ENCODE measurements at places on chromosomes 16 and 17. TPM values are rescaled to one million over a fixed set of nuclear protein-coding genes. Genes with fewer than 3 reads are reported as not detected.

- no peaks in the 10 kb centered on the region for H3K36me3 ChIP-seq
- H3K4me3 ChIP-seq: no peak overlapping the region
- H3K27me3 ChIP-seq: no peaks in the 10 kb centered on the region
- H3K27ac ChIP-seq: no peak overlapping the region
- no peaks in the 10 kb centered on the region for H3K4me1 ChIP-seq
- no peak for DNase-seq
Measured at GRCh38 chr17:41199421-41200078, 9.9 kb downstream of the KRTAP9-1 start.

DNA sequence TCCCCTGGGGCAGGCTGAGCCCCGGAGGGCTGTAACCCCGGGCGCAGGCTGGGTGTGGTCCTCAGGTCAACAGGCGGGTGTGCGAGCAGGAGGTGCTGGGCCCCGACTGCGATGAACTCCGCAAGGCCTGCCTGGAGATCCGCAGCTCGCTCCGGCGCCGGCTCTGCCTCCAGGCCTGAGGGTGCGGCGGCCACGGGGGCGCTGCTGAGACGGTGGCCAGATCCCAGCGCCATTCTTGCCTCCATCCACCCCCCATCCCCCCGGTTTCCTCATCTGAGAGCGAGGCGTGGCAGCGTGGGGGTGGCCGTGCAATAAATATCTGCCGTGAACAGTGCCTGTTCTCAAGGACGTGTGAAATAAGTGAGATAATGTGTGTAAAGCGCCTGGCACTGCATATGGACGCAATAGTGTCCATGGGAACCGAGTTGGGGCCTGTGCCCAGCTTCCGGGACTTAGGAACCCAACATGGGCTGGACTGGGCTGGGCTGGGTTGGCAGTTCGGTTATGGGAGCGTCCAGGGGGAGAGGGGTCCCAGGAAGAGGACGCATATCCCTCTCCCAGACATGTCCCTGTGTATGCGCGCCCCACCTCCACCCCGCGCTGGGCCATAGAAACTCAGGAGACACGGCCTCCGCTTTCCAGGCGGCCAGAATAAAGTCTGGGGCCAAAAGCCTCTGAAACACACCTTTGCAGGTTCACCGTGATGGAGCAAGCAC, 15.0 kb downstream of the ZNF213 start:
- peak; percentile 83 for DNase-seq
- peaks cover 3% of the 10 kb centered on the region for H3K36me3 ChIP-seq
- peak overlapping the region; percentile 86 for H3K27ac ChIP-seq
- peak overlapping the region; percentile 85 for H3K4me3 ChIP-seq

- DNase-seq: no peak
- peaks cover 40% of the 10 kb centered on the region for H3K4me1 ChIP-seq
- H3K4me3 ChIP-seq: no peak overlapping the region
- H3K36me3 ChIP-seq: no peaks in the 10 kb centered on the region
Measured at GRCh38 chr17:65184235-65184959, 47.2 kb downstream of the RGS9 start.

DNA sequence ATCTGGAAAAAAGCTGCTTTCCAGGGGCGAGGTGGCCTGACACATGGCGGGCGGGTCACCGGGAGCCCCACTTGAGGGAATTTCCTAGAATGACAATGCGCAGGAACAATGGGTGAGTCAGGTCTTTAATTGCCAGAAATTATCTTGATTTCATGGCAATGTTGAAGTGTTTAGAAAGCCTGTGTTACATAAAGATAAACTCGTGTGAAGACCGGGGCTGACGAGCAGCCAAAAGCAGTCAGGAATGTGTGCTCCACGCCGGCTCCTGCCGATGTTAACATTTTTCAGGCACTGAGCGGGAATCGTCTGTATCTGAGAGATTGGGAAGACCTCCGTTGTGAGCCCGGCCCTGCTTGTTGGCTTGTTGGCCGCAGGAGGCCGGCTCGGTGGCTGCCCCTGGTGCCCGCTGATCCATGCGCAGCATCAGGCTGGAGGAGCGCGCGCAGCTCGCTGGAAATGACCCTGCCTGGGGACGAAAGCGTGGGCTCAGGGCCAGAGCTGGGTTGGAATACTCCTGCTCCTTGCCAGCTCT, 353.1 kb downstream of the FOXL1 start:
- H3K4me3 ChIP-seq: no peak overlapping the region
- H3K36me3 ChIP-seq: no peaks in the 10 kb centered on the region
- peaks cover 1% of the 10 kb centered on the region for H3K4me1 ChIP-seq
- DNase-seq: no peak

DNA sequence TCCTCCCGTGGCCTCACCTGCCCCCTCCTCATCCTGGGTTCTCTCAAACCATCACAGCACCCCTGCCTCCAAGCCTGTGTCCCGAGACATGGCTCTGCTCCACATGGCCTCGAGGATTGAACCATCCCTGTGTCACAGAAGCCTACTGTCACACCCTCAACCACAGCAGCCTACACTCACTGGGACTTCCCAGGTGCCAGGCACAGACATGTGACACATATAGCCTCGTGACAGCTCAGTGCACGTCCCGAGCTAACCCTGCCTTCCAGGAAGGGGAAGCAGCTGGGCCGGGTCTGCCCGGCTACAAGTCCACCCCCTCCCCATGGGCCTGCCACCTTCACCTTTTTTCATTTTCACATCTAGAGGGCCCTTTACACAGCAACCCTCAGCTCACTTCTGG, 238.3 kb downstream of the CPPED1 start:
- DNase-seq: peak; percentile 35
- H3K4me1 ChIP-seq: peaks cover 27% of the 10 kb centered on the region
- no peaks in the 10 kb centered on the region for H3K27me3 ChIP-seq
- H3K27ac ChIP-seq: peak overlapping the region; percentile 31

GRCh38 chr16:52783616-52784015, 236.7 kb upstream of the TOX3 start:
- H3K27me3 ChIP-seq: peaks cover 2% of the 10 kb centered on the region
- H3K4me1 ChIP-seq: no peaks in the 10 kb centered on the region
- H3K27ac ChIP-seq: no peak overlapping the region
- no peak overlapping the region for H3K4me3 ChIP-seq
- no peak for DNase-seq
- H3K36me3 ChIP-seq: no peaks in the 10 kb centered on the region

- no peak for DNase-seq
- no peak overlapping the region for H3K4me3 ChIP-seq
- no peaks in the 10 kb centered on the region for H3K36me3 ChIP-seq
- no peaks in the 10 kb centered on the region for H3K27me3 ChIP-seq
- no peak overlapping the region for H3K27ac ChIP-seq
Measured at GRCh38 chr16:57643147-57643874, 14.9 kb downstream of the ADGRG1 start.

DNA sequence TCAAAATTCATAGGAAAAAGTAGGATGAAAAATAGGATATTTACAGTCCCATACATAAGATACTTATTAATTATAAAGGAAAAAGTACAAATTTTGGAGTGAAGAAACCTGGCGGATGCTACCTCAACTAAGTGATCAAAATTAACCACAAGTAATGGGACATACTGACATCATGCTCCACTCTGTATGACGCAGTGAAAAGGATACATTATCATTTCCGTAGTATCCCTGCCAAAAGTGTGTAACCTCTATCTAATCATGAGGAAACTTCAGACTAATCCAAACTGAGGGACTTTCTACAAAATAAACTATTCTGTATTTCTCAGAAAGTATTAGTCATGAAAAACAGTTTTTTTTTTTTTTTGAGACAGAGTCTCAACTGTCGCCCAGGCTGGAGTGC, 60.5 kb downstream of the TRIM37 start:
- H3K4me1 ChIP-seq: no peaks in the 10 kb centered on the region
- no peaks in the 10 kb centered on the region for H3K27me3 ChIP-seq
- H3K4me3 ChIP-seq: no peak overlapping the region
- H3K36me3 ChIP-seq: peaks cover 30% of the 10 kb centered on the region
- DNase-seq: no peak

- H3K27me3 ChIP-seq: no peaks in the 10 kb centered on the region
- peaks cover 12% of the 10 kb centered on the region for H3K36me3 ChIP-seq
- H3K27ac ChIP-seq: no peak overlapping the region
- peaks cover 38% of the 10 kb centered on the region for H3K4me1 ChIP-seq
- no peak for DNase-seq
- no peak overlapping the region for H3K4me3 ChIP-seq
Measured at GRCh38 chr17:59149051-59149450, 5.9 kb downstream of the SKA2 start.

- no peaks in the 10 kb centered on the region for H3K27me3 ChIP-seq
- H3K4me3 ChIP-seq: no peak overlapping the region
- peaks cover 31% of the 10 kb centered on the region for H3K4me1 ChIP-seq
- peaks cover 42% of the 10 kb centered on the region for H3K36me3 ChIP-seq
- DNase-seq: no peak
Measured at GRCh38 chr17:80807882-80808281, 183.8 kb upstream of the CHMP6 start.

DNA sequence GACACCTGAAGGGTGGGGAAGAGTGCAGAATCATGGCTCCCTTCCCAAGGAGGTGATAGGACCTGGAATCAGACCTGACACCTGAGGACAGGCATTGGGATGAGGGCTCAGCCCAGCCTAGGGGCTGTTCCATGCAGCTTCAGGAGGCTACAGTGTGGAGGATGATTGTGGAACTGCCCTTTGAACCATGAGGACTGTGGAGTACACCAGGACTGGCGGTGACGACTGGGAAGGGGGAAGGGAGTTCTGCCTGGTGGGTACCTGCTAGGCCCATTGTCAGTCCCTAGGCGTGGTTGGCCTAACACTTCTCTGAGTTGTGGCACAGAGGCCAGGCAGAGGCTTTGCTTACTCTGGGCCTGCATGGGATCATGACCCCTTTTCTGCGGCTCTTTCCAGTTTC, 76.1 kb downstream of the MPRIP start:
- no peaks in the 10 kb centered on the region for H3K27me3 ChIP-seq
- no peak overlapping the region for H3K4me3 ChIP-seq
- DNase-seq: no peak
- H3K36me3 ChIP-seq: peaks cover 2% of the 10 kb centered on the region
- peaks cover 88% of the 10 kb centered on the region for H3K4me1 ChIP-seq

GRCh38 chr16:71524566-71525553, 1.4 kb upstream of the CHST4 start:
- H3K27me3 ChIP-seq: peaks cover 21% of the 10 kb centered on the region
- no peak overlapping the region for H3K27ac ChIP-seq
- peaks cover 6% of the 10 kb centered on the region for H3K4me1 ChIP-seq
- no peak overlapping the region for H3K4me3 ChIP-seq

DNA sequence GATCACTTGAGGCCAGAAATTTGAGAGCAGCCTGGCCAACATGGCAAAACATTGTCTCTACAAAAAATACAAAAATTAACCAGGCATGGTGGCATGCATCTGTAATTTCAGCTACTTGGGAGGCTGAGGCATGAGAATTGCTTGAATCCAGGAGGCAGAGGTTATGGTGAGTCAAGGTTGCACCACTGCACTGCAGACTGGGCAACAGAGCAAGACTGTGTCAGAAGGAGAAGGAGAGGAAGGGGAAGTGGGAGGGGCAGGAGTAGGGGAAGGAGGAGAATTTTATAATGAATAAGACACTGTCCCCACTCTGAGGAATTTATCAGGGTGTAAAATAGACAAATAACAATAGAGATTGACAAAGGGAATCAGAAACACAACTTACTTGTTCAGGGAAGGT, 440.6 kb upstream of the DYNLRB2 start:
- H3K27ac ChIP-seq: no peak overlapping the region
- no peaks in the 10 kb centered on the region for H3K4me1 ChIP-seq
- no peak overlapping the region for H3K4me3 ChIP-seq
- H3K27me3 ChIP-seq: peaks cover 6% of the 10 kb centered on the region

DNA sequence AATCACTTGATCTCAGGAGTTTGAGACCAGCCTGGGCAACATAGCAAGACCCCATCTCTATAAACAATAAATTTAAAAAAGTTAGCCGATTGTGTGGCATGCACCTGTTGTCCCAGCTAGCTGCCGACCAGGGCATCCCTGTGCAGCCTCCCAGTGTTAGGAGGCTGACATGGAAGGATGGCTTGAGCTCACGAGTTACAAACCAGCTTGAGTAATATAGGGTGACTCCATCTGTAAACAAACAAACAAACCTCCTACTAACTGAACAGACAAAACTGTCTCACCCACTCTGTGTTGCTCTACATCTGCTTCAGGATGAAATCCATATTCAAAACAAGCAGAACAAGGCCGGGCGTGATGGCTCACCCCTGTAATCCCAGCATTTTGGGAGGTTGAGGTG, 6.9 kb upstream of the PRSS27 start:
- H3K27ac ChIP-seq: no peak overlapping the region
- H3K4me1 ChIP-seq: peaks cover 3% of the 10 kb centered on the region
- no peak overlapping the region for H3K4me3 ChIP-seq
- H3K27me3 ChIP-seq: peaks cover 3% of the 10 kb centered on the region
- no peaks in the 10 kb centered on the region for H3K36me3 ChIP-seq

GRCh38 chr16:81581107-81581506, 136.5 kb downstream of the CMIP start:
- H3K36me3 ChIP-seq: no peaks in the 10 kb centered on the region
- no peak for DNase-seq
- no peak overlapping the region for H3K4me3 ChIP-seq
- no peaks in the 10 kb centered on the region for H3K27me3 ChIP-seq
- H3K27ac ChIP-seq: no peak overlapping the region
- no peaks in the 10 kb centered on the region for H3K4me1 ChIP-seq

DNA sequence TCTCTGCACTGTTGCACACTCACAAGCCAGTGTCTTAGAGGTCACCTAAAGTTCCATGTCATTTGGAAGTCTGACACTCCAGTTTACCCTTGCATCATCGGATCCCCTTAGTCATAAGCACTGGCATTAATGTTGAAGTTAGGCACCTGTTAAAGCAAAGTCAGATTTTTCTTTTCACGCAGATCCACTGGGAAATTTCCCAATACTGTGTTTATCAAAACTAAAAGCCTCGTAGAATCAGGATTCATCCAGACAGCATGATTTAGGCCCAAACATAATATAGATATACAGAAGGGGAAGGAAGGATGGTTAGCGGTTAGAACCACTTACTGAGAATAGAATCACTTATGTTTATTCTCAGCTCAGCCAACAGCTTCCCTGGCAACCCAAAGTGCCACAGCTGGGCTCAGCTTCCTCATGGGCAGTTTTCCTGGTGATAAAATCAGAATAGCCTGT, 30.1 kb upstream of the HAPSTR1 start:
- H3K27ac ChIP-seq: no peak overlapping the region
- no peak overlapping the region for H3K4me3 ChIP-seq
- no peaks in the 10 kb centered on the region for H3K27me3 ChIP-seq
- peaks cover 17% of the 10 kb centered on the region for H3K4me1 ChIP-seq

DNA sequence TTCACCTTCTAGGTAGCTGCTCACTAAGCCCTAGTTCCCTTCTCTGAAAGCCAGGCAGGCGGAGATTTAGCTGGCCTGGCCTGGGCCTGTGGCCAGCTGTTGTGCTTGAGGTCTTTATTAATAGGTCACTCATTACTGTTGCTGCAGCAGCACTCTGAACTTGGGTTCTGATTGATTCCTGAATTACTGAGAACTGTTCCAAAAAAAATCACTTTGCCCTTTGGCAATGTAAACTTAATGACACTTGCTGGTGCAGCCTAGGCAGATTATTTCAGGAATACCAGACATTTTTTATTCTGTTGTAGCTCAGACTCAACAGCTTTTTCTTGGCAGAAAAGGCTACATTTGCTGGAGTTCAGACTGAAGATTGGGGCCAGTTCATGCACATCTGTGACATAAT, 2.7 kb downstream of the TOM1L1 start:
- DNase-seq: no peak
- H3K4me3 ChIP-seq: no peak overlapping the region
- H3K4me1 ChIP-seq: peaks cover 7% of the 10 kb centered on the region
- no peaks in the 10 kb centered on the region for H3K36me3 ChIP-seq
- no peak overlapping the region for H3K27ac ChIP-seq

Gene CES3
- 2.1 TPM for total RNA-seq

Gene CLDN7
- 1.5 TPM for total RNA-seq

Gene MYH3
- 1.8 TPM for total RNA-seq

Gene PERCC1
- not detected for total RNA-seq

Data from activated CD8-positive, alpha-beta T cell treated with anti-CD3 and anti-CD28 coated beads for 36 hours (primary cell).